ENCODE measurements at places on chromosomes 13 and 19.

DNA sequence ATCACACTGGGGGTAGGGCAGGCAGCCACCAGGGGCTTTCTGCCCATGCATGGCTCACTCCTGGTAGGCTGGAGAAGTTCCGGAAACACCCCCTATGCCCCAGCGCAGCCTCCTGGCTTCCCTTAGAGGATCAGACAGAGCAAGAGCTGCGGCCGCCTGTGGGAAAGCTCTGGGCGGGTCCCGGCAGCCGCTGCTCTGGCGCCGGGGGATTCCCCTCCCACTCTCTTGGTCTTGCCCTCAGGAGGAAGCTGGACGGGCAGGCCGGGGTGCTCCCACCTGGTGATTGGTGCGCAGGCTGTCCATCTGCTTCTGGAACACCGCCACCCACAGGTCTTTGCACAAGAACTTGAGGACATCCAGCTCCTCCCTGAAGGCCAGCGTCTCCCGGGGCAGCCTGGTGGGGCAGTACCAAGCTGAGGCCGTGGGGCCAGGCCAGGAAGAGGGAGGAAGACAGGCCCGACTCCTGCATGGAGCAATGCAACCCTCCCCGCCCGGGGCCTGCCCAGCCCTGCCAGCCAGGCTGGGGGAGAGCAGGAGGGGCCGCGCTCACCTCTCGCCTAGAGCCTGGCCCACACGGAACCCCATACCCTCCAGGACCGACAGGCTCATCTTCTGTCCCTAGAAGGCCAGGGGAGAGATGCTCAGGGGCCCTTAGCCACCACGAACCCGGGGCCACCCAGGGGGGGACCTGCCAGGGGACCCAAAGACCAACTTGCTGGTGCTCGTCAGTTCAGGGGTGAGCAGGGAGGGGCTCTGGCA is 4.0 kb upstream of the NKPD1 start:
- DNase-seq = no peak

- DNase-seq = no peak
These were observed 3.1 kb downstream of the F10 start for GRCh38 chr13:113125506-113126264.

GRCh38 chr13:114145256-114145655 is 12.8 kb upstream of the RASA3 start:
- no peak for DNase-seq

GRCh38 chr13:29162638-29163235 is 342.6 kb downstream of the MTUS2 start:
- DNase-seq = no peak

All from NCI-H146 (cell line).